Tracheal epithelial cell (primary cell): ENCODE measurements at places on chromosomes 16 and 17. TPM values are rescaled to one million over a fixed set of nuclear protein-coding genes. Genes with fewer than 3 reads are reported as not detected.

The RAB37 gene
- total RNA-seq: 0.48 and 0.64 TPM in 2 replicates

The CCDC200 gene
- not detected in 2 replicates for total RNA-seq

The CNGB1 gene
- total RNA-seq: 1.3 and 1.4 TPM in 2 replicates

The CLDN7 gene
- 223 and 297 TPM in 2 replicates for total RNA-seq

The PRSS36 gene
- total RNA-seq: 1.9 and 2.8 TPM in 2 replicates
